ENCODE measurements at places on chromosomes 13 and 19.

DNA sequence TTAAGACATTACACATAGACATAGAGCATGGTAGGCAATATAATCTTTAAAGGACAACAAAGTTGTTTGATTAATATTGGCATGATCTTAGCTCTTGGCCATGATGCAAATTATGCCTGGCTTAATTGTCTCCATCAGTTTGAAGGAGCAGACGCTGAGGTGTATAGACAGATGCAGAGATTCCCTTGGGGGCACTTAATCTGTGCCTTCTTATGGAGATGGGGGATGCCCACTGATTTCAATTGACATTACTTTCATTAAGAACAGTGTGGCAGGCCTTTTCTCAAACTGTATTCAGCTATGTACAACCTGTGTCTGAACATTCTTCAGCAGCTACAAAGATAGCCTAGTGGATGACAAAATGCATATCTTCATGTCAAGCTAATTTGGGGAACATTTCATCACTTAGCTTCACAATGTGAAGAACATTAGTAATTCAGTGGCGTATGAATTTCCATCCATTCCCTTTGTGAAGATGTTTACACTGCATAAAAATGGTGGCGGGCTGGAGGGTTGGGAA, 85.3 kb upstream of the MYCBP2 start:
- no peak for DNase-seq

DNA sequence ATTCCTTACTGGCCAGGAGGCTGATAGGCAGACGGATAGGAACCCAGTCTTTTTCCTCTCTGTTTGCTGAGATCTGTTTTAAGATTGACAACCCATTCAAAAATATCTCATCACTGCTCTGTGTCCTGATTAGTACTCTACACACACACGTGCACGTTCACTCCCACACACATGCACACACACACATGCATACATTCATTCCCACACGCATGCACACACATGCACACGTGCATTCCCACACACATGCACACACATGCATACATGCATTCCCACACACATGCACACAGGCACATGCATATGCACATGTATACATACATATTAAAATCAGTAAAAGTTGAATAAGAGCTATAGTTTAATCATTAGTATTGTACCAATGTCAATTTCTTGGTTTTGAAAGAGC, 80.6 kb upstream of the SIAH3 start:
- DNase-seq = no peak

DNA sequence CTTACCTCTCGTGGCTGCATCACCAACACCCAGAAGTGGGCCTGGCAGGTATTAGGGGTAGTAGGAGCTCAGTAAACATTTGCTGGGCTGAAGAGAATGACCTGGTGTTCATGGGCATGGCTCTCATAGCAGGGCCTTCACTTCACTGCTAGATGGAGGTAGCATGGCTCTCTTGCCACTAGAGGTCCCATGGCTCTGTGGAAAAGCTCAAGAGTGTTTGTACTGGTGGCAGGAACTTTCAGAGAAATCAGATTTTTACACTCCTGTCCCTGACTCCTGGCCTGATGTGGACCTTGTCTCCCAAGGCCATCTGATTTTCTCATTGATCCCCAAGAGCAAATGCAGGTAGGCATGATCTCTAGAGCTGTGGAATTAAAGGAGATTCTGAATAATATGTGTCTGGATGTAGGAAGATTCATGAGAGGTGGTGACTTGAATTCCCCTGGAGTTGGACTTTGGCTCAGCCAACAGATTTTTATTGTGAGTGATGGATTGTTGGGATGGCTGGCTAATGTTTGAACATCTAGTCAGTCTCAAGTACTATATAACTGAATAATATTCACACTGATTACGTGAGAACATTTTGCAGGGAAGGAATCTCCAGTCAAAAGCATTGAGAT, 5.7 kb downstream of the ZNF574 start:
- peak; percentile 38 for DNase-seq

DNA sequence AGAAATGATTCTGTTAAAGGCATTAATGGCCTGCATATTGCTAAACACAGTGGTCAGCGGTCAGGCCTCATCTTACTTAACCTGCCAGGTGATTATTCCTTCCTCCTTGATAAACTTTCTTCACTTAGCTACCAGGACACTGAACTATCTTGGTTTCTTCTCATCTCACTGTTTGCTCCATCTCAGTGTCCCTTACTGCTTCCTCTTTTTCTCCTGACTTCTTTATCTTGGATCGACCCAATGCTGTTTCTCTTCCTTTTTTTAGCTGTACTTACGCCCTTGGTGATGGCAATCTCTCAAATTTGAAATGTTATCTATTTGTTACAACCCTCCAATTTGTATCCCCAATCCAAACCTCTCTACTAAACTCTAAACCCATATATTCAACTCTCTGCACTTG, 7.8 kb upstream of the CLC start:
- DNase-seq = peak; percentile 47

DNA sequence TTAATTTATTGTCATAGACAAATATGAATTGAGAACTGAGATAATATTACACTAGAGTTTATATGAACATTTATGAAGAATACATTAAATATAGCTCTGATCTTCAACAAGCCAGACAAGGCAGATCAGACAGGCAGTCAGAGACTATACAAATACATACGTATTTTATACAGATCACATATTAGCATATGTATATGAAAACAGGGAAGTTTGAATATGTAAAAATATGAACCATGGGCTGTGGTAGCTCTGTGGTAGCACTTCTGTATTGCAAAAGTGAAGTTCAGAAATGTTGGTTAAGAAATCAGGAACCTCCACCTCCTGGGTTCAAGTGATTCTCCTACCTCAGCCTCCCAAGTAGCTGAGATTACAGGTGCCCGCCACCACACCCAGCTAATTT, 20.7 kb downstream of the GPR180 start:
- no peak for DNase-seq

GRCh38 chr13:80116107-80116506, 224.8 kb downstream of the SPRY2 start:
- DNase-seq = no peak

DNA sequence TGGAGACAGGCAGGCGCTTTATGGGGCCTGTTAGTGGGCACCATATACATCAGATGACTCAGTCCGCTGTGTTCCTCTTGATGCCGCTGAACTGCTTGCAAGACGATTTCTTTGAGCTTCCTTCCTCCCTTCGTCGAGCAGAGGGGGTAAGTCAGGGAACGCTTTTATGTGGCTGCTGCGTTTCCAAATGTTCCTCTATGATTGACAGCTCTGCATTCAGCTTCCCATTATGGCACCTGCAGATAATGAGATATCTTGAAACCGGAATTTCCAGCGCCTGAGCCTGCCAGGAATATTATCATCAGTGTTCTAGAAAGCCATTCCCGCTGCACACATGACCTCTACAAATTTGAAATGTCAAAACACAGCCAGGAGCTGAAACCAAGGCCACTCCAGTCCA, 257.0 kb downstream of the TSHZ3 start:
- no peak for DNase-seq

DNA sequence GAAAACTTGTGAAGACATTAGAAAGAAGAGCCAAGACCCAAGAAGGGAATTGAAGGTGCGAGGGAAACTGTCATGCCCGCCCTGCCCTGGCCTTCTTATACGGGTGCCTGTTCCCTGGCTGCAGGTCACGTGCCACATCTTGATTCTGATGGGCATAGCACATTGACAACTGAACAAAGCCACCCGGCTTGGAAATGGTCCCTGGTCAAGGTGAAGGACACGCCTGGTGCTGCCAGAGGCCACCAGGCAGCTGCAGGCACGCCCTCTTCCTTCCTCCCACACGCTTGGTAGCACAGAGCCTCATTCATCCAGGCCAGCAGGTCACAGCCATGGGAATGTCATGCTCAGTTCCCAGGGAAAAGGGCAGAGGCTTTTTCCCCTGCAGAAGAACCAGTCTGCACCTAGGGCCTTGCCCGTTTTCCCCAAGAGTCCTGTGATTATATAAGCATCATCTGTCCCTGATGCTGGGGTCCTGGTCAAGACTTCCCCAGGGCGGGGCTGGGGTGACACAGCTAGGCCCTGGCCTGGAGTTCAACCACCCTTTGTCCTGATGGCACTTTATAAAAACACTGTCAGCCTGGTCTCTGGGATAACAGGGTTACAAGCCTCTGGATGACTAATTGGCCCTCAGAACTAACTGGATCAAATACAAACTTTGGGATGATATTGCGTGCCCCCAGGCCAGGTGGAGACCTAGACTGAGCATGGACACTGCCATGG, 56.0 kb downstream of the CDADC1 start:
- no peak for DNase-seq

DNA sequence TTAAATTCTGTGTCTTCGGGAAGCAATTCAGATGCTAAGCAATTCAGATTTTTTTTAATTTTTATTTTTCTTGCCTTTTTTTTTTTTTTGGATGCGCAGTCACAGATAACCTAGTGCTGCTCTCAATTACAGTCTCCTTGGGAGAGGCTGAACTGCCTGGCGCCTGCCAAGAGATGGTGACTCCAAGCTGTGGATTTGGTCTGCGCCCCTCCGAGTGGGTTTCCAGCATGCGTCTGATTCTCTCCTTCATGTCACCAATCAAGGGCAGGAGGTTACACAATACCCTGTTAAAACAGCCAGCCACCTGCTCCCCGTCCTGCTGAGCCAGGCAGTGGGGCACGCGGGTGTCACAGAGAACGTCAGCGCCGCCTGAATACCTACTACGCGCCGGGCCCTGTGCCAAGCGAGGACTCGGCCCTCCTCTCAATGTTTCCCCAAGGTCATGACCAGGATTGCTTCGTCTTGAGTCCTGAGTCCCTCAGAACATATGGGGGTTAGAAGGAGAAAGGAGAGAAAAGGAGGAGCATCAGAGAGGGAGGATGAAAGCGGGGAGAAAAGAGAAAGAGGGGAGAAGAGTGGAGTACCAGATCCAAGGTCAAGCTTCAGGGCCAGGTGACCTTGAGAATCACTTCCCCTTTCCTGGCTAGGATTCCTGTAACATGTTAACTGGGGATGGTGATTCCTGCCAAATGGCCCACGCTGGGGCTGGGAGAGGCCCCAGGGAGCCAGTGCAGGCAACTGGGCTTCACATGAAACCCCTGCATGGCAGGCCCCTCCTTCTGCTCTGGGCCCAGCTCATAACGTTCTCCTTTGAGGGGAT, 213.6 kb downstream of the URI1 start:
- no peak for DNase-seq

- DNase-seq = no peak
These were observed 58.9 kb downstream of the SPACA7 start for GRCh38 chr13:112434937-112435523.

DNA sequence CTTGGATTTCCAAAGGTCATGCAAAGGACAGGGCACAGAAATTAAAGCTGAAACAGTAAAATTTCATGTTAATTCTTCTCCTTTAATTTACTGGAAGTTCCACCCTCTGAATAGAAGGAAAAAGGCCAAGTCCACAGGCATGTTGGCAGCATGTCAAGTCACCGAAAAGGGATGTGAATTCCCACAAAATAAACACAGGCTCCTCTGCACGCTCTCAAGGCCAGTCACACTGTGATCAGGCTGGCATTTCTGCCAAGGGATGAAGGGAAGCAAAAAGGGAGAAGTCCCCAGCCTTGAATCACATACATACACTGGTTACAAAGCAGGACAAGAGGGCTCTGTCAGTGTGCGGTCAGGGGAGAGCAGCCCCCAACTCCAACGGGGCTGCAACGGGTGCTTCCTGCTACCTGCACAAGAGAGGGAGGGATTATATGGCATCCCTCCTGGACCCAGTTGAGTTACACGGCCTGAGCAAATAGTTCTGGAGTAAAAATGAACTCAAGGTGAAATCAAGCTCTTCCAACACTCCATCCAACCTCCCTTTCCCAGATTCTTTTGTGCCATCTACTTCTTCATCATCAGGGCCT, 6.9 kb downstream of the DCLK1 start:
- no peak for DNase-seq

DNA sequence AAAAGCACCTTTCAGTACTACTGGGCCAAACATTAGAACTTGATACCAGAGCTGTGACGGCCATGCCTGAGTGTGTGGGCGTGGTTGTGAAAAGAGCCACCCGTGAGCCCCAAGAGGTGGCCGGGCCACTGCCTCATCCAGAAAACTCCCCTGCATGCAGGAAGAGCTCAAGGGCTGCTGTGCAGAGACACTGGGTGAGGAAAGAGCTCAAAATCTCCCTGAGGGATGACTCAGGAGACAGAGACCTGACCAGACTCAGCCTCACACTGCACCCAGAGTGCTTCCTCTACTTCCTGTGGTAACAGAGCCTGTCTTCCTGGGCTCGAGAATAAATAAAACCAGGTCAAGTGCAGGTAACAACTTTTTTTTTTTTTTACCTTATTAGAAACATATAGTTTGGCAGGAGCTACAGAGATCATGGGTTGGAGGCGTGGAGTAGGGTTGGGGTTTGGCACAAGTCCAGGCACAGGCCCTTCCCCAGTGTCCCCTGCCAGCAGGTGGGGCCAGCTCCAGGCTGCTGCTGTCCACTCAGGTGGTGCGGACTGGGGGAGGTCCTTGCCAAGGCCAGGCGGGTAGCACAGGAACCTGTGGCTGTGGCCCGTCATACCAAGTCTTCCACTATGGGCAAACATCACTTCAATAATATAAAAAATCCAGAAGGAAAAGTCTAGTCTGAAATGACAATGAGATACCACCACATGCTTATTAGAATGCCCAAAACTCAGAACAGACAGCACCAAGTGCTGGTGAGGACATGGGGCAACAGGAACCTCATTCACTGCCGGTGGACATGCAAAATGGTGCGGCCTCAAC, 25.5 kb downstream of the ELL start:
- DNase-seq = peak; percentile 45

GRCh38 chr19:29442910-29443309, 82.9 kb upstream of the VSTM2B start:
- DNase-seq = no peak

DNA sequence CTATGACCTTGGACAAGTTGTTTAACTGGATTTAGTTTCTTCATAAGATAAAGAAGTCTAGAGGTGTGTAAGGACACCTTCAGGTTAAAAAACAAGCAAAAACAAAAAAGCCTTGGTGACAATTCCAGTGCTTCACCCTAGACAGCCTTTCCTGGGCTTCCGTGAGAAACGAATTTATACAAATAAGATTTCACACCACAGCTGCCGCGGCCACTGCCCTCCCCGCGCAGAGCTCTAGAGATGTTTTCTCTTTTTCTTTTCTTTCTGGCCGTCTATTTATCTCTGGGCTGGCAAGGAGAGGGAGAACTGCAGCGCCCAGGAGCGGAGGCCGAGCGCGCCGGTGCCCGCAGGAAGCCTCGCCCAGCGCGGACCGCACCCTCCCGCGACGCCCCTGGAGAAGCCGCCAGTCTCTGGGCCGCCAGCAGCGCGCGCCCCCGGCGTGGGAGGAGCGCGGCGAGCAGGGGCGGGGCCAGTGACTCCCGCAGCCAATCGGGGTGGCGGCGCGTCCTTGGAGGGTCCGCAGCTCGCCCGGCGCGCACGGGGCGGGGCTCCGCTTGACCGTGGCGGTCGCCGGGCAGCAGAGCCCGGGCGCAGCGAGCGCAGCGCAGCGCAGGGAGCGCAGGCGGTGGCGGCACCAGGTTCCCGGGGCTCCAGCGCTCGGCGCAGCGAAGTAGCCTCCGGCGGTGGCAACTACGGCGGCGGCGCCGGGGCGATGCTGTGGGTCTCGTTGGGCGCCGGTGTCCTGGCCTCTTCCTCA, 107.0 kb downstream of the RXFP2 start:
- peak; percentile 89 for DNase-seq

Data from KBM-7 (cell line).